ENCODE measurements at places on chromosomes 7 and 10.

DNA sequence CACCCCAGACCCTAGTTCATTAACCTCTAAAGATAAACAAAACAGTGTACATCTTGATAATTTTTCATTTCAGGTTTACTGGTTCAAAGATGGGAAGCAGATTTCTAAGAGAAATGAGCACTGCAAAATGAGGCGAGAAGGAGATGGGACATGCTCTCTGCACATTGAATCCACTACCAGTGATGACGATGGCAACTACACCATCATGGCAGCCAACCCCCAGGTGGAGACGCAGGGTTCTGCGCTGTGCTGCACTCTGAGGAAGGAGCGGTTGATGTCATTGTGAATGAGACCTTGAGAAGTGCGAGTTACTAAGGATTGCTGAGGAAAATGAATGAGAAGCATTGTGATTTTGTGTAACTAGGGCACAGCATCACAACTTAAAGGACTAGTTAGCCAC, 37.6 kb downstream of the ATOH7 start:
- DNase-seq: no peak

GRCh38 chr7:72540106-72540611, 128.0 kb upstream of the CALN1 start:
- no peak for DNase-seq

GRCh38 chr7:71484380-71484779, 352.4 kb downstream of the GALNT17 start:
- no peak for DNase-seq

DNA sequence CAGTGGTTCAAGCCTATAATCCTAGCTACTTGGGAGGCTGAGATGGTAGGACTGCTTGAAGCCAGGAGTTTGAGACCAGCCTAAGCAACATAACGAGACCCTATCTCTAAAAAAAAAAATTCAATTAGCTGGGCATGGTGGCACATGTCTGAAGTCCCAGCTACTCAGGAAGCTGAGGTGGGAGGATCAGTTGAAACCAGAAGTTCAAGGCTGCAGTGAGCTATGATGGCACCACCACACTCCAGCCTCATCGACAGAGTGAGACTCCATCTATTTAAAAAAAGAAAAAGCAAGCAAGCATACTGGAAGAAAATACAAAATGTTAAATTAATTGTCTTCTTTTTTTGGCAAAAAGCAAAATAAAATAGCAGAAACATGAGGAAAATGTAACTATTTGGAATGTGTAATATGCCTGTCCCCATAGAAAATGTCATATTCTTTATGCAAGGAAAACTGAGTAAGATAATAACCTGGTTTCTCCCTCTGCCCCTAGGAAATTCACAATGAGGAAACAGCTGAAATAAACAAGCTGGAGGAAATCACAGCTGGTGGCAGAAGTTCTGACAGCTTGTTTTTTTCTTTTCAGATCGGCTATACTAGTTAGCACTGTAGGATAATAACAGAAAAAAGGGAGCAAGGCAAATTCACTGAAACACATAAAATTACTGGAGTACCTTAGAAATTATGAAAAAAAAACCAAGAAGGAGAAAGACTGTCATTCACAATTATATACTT, 48.5 kb downstream of the HERPUD2 start:
- peak; percentile 26 for DNase-seq

GRCh38 chr7:38211940-38212339, 33.9 kb downstream of the STARD3NL start:
- DNase-seq: no peak

DNA sequence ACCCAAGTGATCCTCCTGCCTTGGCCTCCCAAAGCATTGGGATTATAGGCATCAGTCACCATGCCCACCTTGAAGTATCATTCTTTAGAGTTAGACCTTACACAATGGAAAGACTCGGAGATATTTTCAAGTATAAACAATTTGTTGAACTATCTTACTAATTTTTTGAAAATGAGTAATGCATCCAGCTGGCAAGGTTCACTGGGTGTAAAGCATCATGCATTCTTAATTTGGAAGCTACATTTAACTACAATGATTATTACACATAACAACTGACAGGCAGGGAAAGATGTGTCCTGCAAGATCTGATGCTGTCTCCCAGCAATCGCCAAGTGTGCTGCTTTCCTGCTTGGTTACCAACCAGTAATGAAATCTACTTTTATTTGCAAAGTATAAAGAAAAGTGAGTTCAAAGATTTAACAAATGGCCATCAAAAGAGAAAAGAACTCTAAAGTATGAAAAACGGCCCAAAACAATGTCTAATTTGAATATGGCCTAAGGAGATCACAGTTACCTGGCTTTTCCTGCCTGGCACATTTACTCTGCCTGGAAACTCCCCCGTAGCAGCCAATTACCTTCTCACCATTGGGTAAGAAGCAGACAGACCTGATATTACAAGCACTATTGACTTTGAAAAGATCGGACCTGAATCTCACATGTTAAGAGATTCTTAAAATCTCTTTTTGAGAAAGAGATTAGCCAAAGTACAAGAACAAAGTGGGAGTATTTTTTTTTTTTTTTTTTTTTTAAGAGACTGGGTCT, 59.3 kb upstream of the NMT2 start:
- no peak for DNase-seq

DNA sequence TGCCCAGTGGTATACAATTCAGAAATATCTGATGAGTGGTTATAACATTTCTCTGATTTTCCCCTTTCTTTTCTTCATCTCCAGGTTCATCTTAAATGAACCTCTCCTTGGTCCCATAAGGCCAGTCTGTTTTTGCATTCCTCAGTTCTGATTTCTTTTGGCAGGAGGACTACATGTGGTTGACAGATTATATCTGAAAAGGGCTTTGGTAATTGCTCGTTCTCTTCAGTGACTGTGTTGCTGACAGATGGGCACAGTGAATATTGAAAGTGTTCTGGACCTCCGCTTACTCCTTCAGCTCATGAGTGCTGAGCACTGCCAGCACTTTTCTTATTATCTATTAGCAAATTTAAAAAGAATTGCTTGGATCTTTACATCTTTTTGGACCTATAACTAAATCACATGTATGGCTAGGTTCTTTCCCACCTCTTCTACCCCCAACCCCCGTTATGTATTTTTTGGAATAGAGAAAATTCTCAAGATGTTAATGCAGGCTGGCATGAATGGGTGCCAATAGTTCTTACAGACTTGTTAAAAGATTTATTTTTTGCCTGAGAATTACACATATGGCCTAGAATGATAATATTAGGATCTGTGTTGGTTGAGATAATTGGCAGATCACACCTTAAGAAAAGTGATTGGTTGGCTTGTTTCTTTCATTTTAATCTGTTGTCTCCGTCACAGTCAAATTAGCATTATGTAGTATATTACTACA, 323.0 kb downstream of the EXOC4 start:
- no peak for DNase-seq

DNA sequence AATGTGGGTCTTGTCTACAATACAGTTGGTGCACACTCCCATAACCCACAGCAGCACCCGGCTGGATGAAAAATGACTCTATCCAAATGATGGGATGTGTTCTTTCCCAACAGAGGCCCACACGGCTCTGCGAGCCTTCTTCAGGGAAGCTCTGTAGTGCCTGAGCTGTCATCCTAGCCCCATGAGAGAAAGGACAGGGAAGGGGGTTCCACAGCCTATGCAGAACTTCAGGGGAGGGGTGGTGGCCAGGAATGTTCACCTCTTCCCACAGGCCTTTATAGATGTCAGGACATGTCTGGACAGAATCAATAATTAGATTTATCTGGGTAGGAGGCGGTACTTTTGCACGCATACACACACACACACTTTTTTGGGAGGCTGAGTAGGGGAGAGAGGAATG, 109.0 kb downstream of the JCAD start:
- no peak for DNase-seq

DNA sequence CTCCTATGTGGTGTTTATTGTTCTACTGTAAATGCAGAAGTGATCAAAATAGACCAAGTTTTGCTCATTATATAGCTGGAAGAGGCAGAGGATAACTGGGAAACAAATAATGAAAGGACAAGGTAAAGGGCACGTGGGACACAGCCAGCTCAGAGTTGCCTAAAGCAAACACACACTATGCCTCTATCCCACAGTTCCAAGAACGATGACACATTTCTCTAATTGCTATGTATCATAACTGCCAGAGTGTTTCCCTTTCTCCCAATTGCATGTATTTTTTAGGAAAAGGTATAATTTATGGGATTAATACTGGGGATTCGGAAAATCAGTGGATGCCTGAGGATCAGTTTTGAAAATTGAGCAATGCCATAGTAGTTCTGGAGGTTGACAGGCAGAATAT, 49.0 kb downstream of the CCDC71L start:
- DNase-seq: no peak

GRCh38 chr7:145474009-145474686, 638.3 kb upstream of the TPK1 start:
- no peak for DNase-seq

GRCh38 chr7:55723621-55723941, 139.0 kb downstream of the SEPTIN14 start:
- DNase-seq: no peak

- DNase-seq: no peak
Observed at GRCh38 chr10:88291289-88292184, 291.6 kb downstream of the RNLS start.

GRCh38 chr7:47786557-47787248, 161.6 kb downstream of the PKD1L1 start:
- no peak for DNase-seq

DNA sequence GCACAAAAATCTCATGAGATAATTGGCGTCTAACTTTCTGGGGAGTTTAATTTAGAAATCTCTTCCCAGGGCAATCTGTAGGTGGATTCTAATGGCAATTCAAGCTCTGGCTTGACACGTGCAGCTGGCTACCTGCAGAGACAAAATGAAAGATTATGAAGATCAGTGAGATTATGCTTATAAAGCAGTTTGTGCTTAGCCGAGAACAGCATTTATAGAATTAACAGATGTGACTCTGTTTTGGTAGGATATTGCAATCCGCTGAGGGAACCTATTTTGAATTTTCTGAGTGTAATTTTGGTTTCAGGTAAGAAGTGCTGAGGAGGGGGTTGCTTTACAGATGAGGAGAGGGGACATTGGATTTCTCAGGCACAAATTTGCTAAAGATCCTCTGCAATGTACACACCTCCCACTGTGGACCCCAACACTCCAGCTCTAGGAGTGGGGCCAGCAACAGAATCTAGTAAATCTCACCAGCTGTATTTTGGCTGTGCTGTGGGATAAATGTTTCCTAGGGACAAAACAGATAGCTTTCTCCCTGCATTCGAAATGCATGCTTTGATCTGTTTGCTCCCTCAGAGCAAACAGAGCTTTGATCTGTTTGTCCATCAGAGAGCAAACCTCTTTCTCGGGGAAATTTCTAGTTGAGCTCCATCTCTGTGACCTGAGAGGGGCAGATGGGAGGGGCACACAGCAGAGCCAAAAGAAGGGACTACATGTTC, 7.4 kb downstream of the GJD4 start:
- DNase-seq: no peak

GRCh38 chr10:115802911-115803310, 470.1 kb downstream of the GFRA1 start:
- DNase-seq: no peak

GRCh38 chr7:75993689-75994387, 557 bp downstream of the TMEM120A start:
- no peak for DNase-seq

DNA sequence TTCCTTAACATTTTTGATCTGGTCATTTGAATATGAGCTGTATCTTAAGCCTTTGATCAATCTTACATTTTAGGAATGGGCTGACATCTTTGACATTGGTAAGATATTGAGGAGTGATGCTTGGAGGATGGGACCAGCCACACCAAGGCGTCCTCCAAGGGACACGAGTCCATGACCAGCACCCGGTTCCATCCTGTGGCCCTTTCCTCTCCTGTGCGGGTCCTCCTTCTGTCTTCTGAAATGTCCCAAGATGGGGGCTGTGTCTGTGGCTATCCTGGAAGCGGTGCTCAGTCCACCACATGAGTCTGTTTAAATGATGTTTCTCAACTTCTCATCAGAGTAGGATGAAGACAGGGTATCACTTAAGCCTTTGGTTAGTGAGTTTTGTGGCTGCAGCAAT, 67.3 kb upstream of the SHH start:
- DNase-seq: no peak

- no peak for DNase-seq
Observed at GRCh38 chr7:38830826-38831225, 78.2 kb downstream of the VPS41 start.

Data from T-helper 2 cell (primary cell).